Right kidney (tissue), 9 donors: ENCODE measurements at places on chromosomes 16 and 17.

GRCh38 chr17:79162012-79162963, 87.7 kb downstream of the ENGASE start:
- DNase-seq: peak; percentile 26

- DNase-seq: no peak
Observed at GRCh38 chr17:30413109-30413508, 34.4 kb downstream of the CPD start.

GRCh38 chr17:62625870-62626200, 1.6 kb upstream of the MRC2 start:
- DNase-seq: no peak

GRCh38 chr17:48021934-48022333, 15.7 kb downstream of the COPZ2 start:
- DNase-seq: no peak

- no peak for DNase-seq
Observed at GRCh38 chr17:31697838-31698237, 161.2 kb downstream of the COPRS start.

DNA sequence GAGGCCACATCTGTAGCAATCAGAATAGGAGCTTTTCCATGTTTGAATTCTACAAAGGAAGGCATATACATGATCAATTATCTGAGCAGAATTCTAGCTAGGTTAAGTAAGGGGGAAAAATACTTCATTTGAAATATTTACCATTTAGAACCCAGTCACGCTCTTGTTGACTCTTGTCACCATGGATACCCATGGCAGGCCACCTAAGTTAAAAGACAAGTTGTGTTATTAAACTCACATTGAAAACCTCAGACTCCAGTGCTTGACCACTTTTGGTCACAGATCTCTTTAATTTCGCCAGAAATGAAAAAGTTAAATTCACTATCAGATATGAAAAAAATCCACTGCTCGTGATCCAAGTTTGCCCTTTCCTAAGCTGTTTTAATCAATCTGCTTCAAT, 4.1 kb downstream of the DDX5 start:
- DNase-seq: no peak

DNA sequence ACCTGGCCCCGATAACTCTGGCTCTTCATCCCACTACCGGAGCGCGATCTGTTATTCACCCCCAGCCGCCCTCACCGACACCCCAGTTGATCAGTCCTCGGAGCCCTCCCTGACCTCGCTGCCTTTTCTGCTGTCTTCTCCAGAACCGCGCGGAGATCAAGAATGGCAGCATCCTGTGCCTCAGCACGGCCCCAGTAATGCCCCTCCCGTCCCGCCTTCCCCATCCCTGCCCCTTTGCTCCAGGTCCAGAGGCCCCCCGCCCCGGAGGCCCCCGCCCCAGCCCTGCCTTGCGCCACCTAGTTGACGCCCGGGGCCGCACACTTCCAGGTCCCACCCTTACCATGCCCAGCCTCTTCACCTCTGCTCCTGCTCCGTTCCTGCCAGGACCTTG, 872 bp downstream of the ELMO3 start:
- no peak for DNase-seq

DNA sequence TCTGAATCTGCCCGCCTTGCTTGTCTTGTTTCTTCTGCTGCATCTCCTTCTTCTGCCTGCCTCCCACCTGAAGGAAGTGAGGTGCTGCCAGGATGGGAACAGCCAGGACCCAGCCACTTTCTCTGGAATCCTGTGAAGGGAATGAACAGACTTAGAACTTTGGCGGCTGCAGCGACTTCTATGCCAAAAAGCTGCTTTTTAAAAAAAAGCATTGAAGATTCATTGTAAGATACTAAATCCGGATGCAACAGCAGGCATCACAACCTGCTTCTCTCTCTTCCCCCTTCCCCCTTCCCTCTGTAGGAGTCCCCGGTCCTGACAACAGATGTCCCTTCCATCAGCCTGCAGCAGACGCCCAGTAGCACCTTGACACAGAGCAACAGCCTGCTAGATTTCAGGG, 176.3 kb downstream of the HS3ST4 start:
- peak; percentile 8 for DNase-seq

GRCh38 chr17:17078832-17079231, 36.6 kb downstream of the MPRIP start:
- DNase-seq: no peak

- DNase-seq: no peak
Observed at GRCh38 chr17:77246110-77247047, 105.6 kb downstream of the SEC14L1 start.

- no peak for DNase-seq
Observed at GRCh38 chr16:66703406-66704215, 7.1 kb upstream of the CMTM4 start.

DNA sequence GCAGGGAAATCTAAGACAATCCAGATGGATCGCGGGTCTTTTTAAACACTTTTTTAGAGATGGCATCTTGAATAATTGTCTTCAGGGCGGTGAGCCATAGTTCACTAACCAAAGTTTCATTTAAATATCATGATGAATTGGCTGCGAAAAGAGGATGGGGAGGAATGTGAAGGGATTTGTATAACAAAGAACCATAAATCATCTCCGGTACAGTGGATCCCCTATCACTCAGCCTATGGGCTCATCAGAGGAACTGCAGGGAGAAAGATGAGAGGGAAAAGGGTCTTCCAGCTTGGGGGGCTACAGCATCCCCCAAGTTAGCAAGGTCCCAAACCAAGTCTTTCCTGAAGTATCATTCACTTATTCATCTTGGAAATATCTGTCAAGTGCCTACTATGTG, 16.7 kb upstream of the DDX52 start:
- no peak for DNase-seq

DNA sequence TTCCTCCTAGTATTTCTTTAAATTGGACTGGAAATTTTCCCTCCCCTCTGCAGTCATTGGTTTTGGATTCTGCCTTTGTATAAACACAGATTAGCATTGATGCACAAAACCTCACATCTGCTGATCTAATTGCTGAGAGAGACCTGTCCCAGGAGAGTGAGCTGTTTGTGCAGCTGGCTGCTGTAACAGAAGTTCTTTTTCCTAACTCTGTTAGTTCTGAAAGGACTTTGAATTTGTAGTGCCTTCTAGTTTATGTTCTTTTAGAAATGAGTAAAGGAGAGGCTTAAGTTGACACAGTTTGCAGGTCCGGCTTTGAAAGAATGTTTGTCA, 45.2 kb upstream of the KPNB1 start:
- DNase-seq: no peak

DNA sequence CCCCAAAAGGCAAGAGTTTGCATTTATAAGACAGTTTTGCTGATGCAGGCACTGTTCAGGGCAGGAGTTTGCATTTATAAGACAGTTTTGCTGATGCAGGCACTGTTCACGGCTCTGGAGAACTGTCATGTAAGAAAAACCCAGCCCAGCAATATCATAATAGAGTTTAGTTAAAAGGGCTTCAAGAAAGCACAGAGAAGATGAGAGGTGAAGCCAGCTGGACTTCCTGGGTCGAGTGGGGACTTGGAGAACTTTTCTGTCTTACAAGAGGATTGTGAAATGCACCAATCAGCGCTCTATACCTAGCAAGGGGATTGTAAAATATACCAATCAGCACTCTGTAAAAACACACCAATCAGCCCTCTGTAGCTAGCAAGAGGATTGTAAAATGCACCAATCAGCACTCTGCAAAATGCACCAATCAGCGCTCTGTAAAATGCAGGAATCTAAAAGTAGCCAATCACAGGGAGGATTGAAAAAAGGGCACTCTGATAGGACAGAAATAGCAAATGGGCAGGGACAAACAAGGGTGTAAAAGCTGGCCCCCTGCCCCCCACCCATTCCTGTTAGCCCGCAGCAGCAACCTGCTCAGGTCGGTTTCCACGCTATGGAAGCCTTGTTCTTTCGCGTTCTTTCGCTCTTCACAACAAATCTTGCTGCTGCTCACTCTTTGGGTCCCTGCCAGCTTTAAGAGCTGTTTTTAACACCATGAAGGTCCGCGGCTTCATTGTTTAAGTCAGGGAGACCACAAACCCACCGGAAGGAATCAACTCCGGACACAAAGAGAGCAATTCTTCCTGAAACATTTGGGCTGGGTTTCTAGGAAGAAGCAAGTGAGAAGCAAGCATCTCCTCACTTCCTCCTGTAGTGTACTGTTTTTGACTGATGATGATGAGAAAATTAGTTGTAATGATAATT, 1.8 kb upstream of the CBX1 start:
- no peak for DNase-seq

DNA sequence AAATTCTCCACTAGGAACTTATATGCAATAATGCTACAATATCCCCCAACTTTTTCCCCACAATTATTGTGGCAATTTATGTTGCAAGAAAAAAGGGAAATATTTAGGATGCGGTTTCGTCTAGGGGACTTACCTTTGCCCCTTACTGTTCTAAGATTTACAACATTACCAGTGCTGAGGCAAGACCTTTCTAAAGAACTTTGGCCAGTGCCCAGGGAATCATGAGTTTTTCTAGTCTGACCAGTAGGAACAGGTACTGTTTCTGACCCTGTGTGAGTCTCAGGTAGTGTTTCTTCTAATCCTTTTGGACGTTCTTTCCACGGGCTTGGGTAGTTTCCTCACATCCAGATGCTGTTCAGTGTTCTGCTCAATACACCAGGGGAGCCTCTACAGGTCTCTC, 373.7 kb downstream of the HAPSTR1 start:
- no peak for DNase-seq

- DNase-seq: no peak
Observed at GRCh38 chr16:84254062-84254461, 14.2 kb upstream of the KCNG4 start.

GRCh38 chr17:863880-864279, 81.7 kb downstream of the MRM3 start:
- DNase-seq: no peak

- DNase-seq: no peak
Observed at GRCh38 chr17:78602246-78602645, 25.1 kb upstream of the DNAH17 start.

GRCh38 chr17:8143581-8144400, 8.4 kb downstream of the PER1 start:
- DNase-seq: no peak

GRCh38 chr17:79073016-79073705, 1.5 kb upstream of the ENGASE start:
- no peak for DNase-seq

DNA sequence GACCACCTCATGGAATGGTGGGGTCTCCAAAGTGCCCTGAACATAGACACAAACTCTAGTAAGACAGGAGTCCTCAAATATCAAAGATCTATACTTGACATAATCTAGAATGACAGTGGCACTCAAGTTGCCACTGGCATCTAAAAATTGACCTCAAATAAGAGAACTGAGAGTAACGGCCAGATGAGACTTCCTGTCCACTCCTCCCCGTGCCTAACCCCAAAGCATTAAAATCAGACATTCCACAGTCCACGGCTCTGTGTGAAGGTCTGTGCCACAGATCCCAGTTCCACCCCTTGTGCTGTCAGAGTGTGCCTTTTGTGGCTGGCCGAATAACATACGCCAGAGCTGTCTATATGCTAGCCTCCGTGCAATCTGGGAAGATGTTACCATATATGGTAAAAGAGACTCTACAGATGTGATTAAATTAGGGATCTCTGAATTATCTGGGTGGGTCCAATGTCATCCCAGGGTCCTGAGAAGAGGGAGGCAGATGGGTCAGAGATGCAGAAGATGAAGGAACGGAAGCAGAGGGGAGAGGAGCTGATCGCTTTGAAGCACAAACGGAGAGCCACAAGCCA, 21.0 kb upstream of the EVPL start:
- no peak for DNase-seq

DNA sequence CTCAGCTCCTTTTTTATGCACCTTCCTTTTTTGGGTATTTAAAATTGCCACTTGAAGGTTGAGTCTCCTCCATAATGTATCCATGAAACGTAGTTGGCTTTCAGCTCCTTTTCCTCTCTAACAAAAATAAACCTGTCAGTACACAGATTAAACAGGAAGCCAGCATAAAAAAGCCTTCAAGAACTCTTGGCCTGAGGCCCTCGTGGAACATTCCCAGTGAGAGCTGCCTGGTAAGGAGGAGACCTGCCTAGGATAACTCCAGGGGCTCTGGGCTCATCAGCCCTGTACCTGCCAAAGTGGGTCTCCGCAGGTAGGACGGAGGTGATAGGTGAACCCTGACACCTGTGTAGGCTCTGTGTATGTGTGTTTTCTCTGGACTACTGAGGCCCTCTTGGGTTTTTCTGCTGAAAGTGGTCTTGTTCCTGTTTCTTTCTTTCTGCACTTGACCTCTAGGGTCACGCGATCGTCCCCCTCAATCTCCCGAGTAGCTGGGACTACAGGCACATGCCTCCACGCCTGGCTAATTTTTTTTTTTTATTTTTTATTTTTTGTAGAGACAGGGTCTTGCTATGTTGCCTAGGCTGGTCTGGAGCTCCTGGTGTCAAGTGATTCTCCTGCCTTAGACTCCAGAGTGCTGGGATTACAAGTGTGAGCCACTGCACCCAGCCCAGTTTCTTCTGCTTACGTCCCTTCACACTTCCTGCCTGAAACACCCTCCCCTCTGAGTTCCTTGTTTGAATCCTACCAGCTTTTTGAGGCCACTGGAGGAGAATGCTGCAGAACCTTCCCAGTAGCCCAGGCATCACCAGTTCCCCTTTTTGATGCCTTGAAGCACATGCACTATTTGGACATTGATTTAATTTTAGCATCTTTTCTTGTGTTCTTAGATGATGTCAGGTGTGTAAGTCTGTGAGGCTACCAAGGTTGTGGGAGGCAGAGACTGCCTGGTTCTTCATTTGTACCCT, 9.8 kb downstream of the PGS1 start:
- no peak for DNase-seq

DNA sequence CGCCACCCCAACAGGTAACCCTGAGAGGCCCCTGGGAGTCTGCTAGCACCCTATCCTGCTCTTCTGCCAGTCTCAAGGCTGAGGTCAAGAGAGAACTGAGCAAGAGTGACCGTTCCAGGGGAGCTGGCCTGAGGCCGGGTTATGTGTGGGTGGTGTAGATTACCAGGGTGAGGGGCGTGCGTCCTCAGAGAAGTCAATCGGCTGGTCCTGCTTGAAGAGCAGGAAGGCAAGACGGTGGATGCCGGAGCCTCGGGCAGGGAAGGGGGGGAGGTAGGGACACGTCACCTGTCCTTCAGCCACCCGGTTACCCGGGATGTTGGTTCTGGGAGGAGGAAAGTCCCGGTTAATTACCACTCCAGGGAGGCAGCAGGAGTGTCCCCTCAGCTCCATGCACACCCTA, 2.6 kb upstream of the TRIM65 start:
- DNase-seq: no peak

- no peak for DNase-seq
Observed at GRCh38 chr17:63774969-63775265, 947 bp downstream of the DDX42 start.

DNA sequence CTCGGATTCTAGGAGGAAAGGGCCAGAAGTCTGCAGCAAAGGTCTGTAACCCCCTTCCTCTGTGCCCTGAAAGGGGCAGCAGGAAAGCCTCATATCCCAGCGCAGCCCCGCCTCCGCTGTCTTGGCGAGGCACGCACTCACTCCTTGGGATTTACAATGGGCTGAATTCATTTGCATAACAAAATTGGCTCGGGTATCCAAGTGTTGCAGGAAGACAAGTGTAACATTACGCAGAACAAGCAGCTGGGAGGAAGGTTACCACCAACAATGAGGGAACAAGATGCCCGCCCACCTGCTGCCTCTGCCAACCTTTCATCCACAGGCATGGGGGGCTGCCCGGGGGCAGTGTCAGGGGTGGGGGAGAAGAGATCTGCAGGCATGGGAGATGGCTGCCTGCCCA, 130.4 kb downstream of the MRM1 start:
- no peak for DNase-seq

- DNase-seq: no peak
Observed at GRCh38 chr17:35998756-35999155, 2.6 kb downstream of the CCL15 start.

GRCh38 chr17:14701886-14702285, 401.0 kb downstream of the HS3ST3B1 start:
- no peak for DNase-seq

GRCh38 chr17:17790637-17791464, 45.9 kb downstream of the SREBF1 start:
- peak; percentile 27 for DNase-seq
